Hematopoietic multipotent progenitor cell (in vitro differentiated cells): ENCODE measurements at places on chromosomes 11 and 22.

DNA sequence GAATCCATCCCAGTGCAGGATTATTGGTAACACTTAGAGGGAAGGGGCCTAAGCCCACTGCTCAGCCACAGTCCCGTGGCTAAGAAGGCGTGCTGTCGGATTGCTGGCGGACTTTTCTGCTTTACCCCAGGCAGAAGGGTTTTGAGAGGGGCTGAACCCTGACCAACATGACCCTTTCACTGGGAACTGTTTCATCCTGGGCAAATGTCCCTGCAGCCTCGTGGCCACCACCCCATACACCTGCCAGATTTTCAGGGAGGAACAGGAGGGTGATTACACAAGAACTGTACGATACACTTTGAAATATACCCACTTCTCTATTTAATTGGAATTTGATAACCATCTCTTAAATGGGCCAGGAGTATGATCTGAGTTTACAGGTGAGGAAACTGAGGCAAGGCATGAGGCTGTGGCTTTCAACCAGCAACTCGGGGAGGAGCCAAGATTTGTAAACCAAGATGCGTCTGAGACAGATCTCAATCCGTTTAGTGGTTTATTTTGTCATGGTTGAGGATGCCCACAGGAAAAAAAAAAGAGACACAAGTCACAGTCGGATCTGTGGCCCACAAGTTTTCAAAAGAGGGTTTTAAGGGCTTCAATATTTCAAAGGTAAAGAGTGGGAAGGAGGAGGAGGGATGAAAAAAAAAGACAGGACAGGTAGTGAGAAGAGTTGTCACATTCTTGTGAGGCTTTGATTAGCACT is 6.1 kb upstream of the APOL3 start:
- no peak for DNase-seq

DNA sequence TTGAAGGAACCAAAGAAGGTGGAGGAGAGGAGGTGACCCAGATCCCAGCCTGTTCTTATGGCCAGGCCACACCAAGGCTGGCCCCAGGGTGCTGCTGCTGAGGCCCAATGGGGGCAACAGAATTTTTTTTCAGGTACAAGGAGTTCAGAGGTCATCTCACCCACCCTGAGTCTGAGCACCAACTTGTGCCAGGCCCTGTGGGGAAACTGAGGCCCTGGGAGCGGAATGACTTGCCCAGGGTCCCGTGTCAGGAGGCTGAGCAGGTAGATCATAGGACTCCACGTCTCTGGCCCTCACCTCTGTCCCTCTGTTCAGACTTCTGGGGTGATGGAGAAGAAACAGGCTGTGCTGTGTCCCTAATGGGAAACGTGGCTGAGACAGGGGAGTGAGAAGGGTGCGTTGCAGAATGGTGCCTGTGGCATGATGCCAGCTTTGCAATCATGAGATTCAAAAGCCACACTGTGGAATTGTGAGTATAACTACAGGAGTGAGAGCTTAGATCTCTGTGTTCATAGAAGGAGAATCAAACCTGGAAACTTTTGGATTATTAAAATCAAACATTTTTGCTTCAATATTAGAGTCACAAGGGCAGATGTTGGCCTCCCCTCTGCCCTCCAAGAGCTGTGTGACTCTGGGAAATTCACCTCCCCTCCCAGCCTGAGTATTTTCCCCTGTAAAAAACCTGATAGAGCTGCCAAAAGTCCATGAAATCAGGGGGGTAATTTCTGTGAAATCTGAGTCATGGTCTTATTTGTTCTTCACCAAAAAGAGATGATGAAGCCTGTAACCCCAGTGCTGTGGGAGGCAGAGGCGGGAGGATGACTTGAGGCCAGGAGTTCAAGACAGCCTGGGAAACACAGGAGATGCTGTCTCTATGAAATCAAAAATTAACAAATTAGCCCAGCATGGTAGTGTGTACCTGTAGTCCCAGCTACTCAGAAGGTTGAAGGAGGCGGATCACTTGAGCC is 874 bp downstream of the APOL1 start:
- no peak for DNase-seq

- no peak for DNase-seq
Observed at GRCh38 chr11:72069787-72070251, 10.5 kb downstream of the NUMA1 start.

DNA sequence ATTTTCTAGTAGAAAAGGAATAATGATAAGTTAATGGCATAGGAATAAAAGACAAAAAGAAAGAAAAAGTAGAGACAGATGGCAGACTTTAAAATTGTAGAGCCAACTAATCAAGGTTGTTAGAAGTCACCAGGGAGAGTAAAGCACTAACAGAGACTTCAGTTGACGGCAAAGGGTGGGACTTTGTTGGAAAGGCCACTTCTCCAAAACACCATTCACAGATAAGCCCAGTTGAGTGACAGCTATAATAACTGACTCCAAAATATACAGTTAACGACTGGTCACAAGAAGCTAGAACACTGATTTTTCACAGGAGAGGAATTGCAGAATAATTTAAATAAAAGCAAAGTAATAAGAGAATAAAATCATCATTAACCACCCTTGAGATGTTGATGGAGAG is 16.0 kb upstream of the SOX6 start:
- no peak for DNase-seq

DNA sequence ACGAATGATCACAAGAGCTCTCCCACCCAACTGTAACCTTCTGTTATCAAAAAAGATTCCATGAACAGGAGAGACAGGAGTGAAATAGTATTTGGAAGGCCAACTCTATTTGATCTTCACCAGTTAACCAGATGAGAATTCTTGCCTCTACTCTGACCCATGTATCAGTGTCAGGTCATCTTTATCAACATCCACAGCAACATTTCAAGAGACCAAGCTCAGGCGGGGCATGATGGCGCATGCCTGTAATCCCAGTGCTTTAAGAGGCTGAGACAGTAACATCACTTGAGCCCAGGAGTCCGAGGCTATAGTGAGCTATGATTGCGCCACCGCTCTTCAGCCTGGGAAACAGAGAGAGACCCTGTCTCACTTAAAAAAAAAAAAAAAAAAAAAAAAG is 62.3 kb downstream of the GAB2 start:
- no peak for DNase-seq

GRCh38 chr22:49420651-49421050 is 407.0 kb downstream of the BRD1 start:
- no peak for DNase-seq

GRCh38 chr22:29722151-29722550 is 2.3 kb downstream of the CABP7 start:
- no peak for DNase-seq

DNA sequence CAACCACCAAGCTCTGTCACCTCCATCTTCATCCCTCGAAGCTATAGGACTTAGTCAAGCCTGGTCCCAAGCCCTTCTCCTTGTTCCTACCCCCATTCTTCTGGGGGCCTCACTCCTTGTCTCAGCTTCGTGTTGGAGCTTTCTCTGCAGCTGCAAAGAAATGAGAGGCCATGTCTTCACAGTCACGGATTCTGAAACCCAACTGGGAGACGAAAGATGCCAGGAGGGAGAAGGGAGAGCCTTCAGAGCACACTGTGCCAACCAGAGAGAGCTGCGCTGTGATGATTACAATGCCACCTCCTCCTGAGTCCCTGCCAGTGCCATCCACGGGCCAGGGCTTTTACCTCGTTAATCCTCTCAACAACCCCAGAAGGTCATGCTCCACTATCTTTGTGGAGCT is 469.3 kb downstream of the TBC1D22A start:
- DNase-seq = no peak

GRCh38 chr11:105179542-105180278 is 40.1 kb upstream of the CARD18 start:
- DNase-seq = no peak

GRCh38 chr11:17992916-17993315 is 19.9 kb downstream of the SERGEF start:
- no peak for DNase-seq

DNA sequence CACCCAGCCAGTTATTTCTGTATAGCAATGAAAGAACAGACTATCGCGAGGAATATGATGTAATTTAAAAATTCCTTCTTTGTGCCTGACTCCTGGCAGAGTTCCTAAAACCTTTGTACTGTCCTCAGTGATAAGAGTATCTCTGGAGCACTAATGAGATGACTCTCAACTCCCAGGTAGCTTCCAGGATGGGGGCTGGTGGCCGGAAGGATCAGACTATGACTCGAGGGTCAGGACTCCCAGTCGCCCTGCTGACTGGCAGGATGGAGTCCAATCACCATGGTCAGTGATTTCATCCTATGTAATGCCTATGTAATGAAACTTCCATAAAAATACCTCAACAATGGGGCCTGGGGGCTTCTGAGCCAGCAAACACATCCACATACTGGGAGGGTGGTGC is 135.1 kb downstream of the SHANK2 start:
- no peak for DNase-seq

- DNase-seq = no peak
Observed at GRCh38 chr11:24885580-24886173, 388.8 kb downstream of the LUZP2 start.

DNA sequence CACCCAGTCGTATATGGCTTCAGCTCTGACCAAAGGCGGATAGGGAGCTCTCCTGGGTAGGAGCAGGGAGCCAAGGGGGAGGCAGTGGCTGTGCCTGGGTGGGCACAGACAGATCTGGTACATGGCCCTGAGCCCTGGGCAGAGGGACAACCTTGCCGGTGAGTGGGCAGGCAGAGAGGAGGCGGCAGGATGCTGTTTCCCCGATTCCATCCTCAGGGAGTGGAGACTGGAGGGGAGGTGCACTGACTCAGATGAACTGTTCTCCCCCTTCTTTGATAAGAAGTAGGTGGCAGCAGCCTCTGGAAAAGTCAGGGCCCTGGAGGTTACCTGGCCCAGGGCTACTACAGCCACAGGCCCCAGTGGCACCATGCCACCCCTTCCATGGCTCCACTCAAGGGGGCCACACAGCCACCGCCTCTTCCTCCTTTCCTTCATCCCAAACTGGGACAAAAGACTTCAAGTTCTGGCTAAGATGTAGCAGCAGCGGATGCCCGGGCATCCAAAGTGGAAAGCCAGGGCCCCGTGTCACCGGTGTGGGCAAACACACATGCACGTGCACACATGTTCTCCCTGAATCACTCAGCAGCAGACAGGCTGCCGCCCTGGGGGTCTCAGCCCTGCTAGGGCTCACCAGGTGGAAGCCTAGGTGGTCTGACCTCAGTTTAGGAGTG is 13.4 kb downstream of the CXCR5 start:
- DNase-seq = no peak

DNA sequence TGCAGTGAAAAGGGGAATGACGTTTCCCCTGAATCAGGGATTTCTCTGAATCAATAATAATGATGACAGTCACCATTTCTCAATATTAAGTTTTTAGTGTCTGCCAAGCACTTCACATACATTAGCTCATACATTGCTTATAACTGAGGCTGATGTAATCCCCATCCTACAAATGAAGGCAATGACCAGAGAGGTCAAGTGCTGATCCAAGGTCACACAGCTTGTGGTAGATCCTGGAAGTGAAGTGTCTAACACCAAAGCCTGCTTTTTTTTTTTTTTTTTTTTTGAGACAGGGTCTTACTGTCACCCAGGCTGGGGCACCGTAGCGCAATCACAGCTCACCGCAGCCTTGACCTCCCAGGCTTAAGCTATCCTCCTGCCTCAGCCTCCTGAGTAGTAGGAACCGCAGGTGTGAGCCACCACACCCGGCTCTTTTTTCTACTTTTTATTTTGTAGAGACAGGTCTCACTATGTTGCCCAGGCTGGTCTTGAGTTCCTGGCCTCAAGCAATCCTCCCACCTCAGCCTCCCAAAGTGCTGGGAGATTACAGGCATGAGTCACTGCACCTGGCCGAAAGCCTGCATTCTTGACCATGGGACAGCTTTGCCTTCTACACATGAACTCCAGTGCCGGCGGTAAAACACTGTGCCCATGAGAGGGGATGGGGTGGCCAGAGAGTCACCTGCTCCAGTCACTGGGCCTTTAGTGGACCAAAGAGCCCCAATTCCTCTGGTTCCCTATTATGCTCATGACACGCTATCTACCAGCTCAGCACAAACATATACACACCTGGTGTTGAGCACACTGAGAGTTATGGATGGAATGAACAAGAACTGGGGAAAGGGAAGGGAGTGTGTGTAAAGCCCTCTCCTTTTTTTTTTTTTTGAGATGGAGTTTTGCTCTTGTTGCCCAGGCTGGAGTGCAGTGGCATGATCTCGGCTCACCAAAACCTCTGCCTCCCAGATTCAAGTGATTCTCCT is 17.4 kb downstream of the ARHGAP1 start:
- no peak for DNase-seq

DNA sequence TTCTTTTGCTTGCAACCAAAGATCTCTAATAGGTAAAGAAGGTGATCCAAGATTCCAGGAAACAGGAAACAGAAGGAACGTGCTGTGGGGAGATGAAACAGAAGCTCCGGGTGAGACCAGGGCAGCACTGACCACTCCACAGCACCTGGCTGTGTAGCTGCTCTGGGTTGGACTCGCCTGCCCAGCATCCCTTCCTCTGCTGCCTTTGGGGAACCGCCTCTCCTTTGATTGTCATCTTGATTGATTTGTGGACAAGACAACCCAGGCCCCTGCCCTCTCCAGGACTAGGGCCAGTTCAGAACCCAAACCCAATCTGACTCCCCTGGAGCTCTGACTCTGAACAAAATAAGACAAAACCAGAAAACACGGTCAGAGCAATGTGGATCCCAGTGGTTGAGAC is 14.7 kb upstream of the APOBEC3A start:
- DNase-seq = no peak

DNA sequence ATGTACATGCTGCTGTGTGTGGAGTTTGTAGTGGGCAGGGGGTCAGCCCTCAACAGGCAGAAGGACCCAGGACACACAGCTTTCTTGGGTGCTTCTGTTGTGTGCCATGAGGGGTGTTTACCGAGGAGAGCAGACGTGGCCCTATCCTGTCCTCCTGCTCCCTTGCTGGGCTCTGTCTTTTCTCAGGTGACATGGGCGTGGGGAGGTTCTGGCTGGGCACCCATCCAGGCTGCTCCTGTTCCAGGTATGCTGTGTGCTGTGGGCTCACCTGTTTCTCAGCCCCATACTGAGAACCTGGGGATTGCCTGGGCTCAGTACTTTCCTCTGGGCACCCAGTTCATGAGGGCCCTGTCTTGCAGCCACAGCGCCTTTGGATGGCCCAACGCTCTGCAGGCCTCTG is 23.3 kb downstream of the MICALL1 start:
- no peak for DNase-seq

- peak; percentile 56 for DNase-seq
Observed at GRCh38 chr22:22753526-22754267, 109.3 kb downstream of the GGTLC2 start.
